ENCODE measurements at places on chromosomes 12 and 14.

DNA sequence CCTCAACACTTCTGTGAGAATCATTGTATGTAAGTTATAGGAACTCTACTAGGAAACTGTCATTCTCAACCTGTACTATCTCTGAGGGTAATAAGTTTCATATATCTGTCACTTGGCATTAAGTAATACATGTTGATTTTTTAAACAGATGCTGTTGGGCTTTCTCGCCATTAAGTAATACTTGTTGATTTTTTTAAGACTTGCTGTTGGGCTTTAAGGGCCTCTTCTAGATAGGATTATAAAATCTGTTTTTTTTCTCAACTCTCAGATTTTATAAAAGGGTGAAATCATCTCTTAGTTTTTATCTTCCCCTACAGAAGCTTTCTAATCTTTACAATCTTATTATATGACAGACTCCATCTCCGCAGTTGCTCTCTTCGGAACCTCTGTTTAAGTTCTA lies 5.6 kb downstream of the WASHC4 start:
- no peak for DNase-seq

DNA sequence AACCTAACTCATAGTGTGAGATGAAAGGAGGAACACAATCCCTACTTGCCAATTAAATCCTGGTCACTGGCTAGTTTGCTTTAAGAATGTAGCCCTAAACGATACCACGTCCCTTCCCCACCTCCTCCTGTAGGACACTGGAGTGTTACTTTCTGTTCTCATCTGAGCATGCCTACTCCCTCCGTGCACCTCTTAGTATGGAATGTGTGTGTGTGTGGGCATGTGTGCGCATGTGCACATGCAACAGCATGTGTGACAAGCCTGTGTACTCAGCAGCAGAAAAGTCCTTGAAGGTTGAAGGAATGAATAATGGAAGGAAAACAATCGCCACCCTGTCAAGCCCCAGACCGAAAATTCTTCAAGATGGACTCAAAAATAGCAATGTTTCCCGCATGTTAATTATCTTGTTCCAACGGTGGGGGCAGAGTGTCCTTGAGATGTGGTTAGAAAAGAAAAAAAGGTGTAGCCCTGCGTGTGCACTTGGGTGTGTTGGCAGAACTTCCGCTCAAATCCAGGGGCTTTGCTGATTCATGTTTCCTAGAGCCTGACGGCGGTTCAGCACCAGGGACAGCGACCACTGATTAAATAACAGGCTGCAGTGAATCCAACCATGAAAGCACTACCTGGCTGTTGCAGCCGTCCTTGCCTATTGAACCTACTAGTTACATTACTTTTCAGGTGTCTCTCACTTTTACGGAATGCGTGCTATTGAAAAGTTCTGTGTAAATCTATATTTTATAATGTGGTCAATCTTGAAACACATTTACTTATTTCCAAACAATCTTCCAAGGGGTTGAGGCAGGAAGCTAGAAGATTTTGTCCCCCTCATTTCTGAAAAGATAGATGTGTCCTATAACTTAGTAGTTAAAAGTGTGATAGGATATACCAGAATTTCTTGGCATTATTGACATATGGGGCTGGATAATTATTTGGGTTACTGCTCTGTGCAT lies 79.8 kb downstream of the SRRM4 start:
- peak; percentile 59 for DNase-seq

- DNase-seq = no peak
Observed at GRCh38 chr12:120817559-120818330, 86.4 kb downstream of the SPPL3 start.

- DNase-seq = no peak
Observed at GRCh38 chr12:124463341-124463921, 104.0 kb downstream of the NCOR2 start.

DNA sequence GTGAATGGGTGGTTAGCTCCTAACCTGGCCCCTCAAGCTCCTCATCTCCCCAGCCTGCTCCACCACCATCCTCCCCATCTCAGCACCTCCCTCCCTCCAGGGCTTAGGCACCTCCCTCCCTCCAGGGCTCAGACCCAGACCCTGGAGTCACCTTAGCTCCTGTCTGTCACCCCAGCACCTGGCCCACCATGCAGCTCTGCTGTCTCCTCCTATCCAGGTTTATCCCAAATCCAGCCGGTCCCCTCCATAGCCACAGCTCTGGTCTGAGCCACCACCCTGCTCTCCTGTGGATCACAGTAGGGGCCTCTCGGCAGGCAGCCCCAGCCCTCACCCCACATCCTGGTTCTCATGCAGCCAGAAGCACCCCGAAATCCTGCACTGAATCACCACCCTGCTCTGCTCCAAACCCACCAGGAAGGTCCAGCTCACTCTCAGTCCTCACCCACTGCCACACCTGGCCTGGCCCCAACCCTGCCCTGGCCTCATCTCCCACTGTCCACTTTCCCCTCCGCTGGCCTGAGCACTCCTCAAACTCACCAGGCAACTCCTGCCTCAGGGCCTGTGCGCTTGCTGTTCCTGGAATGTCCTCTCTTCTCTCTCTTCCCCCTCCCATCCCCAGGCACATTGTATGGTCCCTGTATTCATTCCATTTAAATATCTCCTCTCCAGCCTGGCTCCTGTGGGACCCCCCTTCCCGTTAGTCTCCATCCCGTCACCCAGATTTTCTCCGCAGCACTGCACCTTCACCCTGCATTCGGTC lies 62.6 kb downstream of the DIO3 start:
- no peak for DNase-seq

DNA sequence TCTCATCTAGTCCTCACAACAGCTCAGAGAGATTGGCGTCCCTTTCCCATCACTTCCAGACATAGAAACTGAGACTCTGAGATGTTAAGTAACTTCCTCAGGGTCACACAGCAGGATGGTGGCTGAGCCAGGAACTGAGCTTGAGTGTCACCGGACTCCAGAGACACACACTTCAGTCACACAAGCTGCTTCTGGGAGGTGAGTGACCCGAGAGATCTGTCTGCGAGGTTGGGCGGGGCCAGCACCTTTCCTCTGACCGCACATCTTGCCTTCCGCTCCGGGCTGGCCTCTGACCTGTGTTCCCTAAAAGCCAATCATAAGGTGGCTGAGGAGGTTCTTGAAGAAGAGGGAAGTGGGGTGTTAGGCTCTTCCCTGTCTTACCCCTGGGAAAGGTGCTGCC lies 72.2 kb downstream of the ADCK1 start:
- DNase-seq = no peak

- DNase-seq = no peak
Observed at GRCh38 chr12:132284071-132284826, 45.1 kb downstream of the GALNT9 start.

Measured in urothelium cell line (cell line).